ENCODE measurements at places on chromosomes 12 and 14.
A peak's percentile ranks its signal among the peaks of the same experiment; 100 is the strongest.

GRCh38 chr14:31690056-31690455, 128.9 kb downstream of the NUBPL start:
- no peak for DNase-seq

DNA sequence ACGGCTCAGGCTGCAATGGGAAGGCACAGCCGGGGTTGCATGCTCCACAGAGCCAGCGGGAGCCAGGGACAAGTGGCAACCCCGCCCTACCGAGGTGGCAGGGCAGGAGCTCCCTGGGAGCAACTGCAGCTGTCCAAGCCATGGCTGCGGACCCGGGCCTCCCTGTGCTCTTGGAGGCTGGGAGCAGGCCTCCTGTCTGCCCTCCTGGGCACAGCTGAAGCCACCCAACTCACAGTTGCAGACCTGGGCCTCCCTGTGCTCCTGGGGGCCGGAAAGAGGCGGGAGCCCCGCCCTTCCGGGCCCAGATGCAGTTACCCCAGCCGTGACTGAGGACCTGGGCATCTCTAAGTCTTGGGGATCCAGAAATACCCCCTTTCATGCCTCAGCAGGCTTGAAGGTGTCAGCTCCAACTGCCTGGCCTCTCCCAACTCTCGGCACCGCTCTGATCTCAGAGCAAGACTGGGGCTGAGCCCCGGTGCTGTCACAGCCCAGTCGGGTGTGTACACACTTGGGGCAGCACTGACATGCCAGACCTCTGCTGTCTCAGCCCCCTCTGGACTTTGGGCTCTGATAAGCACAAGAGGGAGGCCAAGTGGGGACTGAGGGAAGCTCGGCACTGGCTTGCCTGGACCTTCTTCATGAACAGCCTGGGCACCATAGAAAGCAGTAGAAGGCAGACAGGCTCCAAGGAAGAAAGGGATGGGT, 7.5 kb upstream of the RASSF9 start:
- no peak for DNase-seq

DNA sequence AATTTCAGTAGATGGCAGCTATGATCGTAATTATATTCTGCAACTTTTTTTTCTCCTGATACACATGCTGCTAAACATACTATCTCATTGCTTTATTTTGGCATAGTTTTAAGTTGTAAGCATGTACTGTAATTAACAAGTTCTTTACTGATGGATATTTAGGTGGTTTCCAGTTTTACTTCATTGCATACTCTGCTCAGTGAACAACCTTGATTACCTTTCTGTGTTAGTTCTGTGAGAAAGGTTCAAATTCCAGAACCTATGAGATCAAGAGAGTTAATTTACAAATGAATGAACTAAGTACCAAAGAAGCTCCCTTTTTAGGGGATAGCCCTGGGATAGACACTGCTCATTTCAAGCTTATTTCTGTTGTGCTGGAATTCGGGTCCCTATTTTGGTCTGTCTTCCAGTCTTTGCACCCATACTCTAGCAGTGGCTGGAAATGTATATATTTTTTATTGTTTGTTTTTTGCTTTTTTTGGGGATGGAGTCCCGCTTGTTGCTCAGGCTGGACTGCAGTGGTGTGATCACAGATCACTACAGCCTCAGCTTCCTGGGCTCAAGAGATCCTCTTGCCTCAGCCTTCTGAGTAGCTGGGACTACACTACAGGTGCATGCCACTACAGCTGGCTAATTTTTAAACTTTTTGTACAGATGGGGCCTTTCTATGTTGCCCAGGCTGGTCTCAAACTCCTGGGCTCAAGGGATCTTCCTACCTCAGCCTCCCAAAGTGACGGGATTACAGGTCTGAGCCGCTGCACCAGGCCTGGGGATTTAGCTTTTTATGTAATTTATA, 10.6 kb downstream of the PAPOLA start:
- no peak for DNase-seq

DNA sequence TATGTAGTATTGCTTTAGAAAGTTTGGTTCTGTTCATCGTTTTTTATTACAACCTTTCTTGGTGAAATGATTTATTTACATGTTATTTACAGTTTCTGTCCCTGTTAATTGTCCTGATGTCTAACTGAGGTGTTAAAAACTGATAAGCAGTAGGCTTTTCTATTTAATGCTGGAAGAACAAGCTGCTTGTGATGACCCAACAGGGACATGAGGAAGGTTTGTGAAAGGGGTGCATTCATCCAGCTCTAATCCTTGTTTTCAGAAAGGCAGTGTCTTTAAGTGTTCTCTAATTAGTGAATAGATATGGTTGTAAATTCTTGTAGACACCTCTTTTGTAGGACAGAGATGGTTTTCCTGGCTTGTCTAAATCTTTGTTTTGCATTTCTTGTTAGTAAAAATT, 191.4 kb downstream of the FOXA1 start:
- DNase-seq: no peak

DNA sequence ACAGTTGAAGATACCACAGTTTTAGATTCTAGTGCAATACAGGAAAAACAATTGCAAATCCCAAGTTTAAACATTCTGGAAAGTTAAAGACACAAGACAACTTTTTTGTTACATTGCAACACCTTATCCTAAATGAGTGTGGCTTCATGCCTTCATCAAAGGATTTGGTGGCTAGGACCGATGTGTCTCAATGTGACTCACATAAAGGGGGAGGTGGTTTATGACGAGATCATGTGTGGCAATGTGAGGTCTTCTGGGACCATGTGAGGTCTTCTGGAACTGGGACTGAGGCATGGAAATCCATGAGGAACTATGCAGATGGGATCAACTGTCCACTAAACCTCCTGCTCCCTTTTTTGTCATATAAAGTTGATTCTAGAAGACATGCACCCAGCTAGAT, 166.2 kb downstream of the PAX9 start:
- DNase-seq: no peak

DNA sequence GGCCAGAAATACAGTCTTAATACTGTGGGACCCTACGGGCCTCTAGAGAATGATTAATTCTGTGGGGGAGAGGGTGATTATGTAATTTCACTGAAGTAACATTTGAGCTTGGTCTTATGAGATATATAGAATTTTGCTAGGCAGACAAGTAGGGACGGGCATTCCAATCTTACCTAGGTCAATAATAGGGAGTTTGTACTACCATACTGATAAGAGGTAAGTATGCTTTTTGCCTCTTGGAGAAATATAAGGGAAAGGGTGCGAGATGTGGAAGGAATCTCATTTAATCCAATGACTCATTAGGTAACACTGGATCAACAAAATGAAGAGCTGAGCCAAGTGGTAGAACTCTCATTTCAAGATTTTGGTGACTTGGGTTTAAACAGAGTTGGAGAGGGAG, 5.2 kb downstream of the RAB5B start:
- DNase-seq: no peak

- DNase-seq: no peak
These were observed 404.5 kb downstream of the LRFN5 start for GRCh38 chr14:42011221-42011620.

GRCh38 chr14:92967346-92967926, 44.5 kb downstream of the CHGA start:
- DNase-seq: peak; percentile 56

DNA sequence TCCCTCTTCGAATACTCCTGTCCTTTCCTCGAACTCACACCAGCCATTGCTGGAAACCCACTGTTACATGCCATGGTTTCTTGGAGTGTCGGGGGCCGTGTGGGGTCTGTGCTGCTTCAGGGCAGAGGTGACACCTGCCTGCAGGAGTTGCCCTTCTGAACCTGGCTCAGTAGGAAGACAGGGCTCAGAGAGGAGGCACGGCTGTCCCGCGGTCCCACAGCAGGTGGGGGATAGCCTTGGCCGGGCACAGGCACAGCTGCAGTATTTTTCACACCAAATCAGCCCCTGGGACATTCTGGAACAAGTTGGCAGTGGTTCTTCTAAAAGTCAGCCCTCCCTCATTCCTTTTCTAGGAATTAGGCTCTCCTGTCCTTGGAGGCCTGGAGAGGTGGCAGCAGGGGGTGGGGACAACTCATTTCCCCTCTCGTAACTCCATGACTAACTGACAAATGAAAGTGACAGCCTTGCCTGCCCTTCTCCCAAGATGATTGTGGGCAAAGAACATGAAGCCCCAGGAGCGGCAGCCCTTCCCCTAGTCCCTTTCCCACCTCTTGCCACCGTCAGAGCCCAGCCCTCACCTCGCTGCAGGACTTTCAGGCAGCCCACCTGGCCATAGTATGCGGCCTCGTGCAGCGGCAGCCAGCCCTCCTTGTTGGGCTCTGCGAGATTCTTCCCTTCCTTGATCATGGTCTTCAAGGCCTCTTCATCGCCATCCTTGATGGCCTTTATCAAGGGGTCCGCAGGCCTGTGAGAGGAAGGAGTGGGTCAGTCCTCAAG, 22.4 kb downstream of the ASB2 start:
- no peak for DNase-seq

DNA sequence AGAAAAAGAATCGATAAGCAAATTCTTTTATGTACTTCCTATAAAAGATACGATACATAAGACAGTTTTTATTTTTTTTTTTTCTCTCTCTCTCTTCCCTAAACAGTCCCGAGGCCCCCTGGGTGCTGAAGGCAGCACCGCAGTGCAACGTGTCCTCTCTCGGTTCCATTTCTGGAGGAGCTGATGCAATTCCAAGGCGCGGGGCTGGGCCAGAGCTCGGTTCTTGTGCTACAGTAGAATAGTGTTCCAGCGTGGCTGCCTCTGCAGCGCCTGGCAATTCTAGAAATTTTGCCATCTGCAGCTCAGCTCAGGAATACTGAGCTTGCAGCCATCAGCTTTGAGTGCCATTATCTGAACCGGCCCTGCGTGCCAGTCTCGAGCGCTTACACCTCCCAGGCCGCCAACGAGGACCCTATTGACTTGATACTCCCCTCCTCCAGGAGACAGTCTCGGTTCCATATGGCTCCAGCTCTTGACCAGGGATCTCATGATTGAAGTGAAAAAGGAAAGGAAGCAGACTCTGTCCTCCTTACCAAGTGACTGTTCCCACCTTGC, 630 bp downstream of the ALDH1L2 start:
- peak; percentile 89 for DNase-seq

DNA sequence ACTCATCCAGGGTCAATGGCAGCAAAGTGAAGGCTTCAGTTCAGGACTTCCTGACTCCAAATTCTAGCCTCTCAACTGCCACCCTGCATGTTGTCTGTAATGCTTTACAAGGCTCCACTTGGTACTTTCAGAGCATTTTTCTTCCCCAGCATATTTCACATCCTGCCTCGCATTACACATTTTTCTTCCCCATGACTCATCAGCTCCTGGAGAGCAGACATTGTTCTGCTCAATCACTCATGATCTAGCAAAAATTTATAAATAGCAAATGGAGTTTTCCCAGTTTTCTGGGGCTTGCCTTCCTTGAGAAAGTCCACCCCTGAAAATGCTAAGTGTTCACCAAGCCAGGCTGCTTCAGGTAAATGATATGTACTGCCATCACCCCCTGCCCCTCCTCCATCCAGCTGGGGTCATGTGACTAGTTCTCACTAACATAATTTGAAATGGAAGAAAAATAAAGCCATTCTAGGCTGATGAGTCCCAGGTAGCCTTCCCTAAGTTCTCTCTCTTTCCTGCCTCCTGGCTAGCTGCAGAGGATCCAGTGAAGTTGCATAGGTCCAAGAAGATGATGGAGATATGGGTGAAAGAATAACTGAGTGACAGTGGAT, 69.4 kb downstream of the ARMH4 start:
- peak; percentile 95 for DNase-seq

DNA sequence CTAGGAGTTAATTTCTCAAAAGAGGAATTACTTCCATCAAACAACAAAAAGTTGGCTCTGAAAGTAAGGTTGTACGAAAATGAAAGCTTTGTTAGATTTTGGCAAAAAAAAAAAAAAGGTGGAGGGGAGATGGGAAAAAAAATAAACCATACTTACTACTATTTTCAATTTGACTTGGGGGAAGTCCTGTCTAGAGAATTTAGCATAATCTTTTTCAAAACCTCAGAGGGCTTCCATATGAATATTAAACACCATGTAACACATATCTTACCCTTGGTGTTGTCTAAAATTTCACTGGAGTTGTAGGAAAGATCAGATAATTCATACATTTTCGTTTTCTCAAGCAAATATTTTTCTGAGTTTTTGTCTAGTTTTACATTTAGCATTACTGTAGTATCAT, 17.5 kb downstream of the GRIP1 start:
- no peak for DNase-seq

DNA sequence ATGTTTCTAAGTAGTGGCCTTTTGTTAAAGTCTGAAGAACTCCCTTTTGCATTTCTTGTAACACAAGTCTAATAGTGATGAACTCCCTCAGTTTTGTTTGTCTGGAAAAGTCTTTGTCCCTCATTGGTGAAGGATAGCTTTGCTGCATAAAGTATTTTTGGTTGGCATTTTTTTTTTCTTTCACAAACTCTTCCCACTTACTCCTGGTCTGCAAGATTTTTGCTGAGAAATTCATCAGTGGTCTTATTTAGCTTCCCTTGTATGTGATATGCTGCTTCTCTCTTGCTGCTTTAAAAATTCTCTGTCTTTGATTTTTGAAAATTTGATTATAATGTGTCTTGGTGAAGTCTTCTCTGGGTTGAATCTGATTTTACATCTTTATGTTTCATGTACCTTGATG, 22.7 kb downstream of the TRMT5 start:
- DNase-seq: no peak

GRCh38 chr14:67933266-67933665, 113.7 kb downstream of the RAD51B start:
- no peak for DNase-seq

- DNase-seq: no peak
These were observed 41.7 kb downstream of the NUAK1 start for GRCh38 chr12:106097011-106097410.

- no peak for DNase-seq
These were observed 439 bp upstream of the TNFRSF1A start for GRCh38 chr12:6342140-6342889.

DNA sequence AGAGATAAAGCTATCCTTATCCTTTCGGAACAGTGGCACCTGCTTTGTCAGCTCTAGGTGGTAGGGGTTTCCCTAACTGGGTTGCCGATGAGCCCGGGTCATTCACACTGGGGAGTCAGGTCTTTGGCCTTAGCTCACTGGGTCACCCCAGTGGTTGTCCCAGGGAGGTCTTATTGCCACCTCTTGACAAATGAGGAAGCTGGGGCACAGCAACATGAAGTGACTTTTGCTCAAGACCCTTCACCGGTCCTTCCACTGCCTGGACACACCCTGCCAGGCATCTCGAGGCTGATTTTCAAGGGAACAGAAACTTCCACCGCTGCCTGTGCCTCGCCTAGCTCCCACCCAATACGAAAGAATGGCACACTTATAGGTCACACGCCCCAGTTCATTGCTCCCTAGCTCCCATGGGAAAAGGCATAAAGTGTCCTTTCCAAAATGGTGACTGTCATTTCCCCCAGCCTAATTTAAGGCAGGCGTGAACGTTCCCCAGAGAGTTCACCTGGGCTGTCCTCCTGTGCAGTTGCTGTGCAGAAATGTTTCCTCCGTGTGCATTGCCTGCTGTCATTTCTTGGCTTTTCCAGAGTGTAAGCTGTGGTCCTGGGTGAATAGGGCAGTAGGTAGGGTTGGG, 156.1 kb upstream of the CCND2 start:
- no peak for DNase-seq

GRCh38 chr12:58434726-58435125, 485.6 kb downstream of the LRIG3 start:
- DNase-seq: no peak

DNA sequence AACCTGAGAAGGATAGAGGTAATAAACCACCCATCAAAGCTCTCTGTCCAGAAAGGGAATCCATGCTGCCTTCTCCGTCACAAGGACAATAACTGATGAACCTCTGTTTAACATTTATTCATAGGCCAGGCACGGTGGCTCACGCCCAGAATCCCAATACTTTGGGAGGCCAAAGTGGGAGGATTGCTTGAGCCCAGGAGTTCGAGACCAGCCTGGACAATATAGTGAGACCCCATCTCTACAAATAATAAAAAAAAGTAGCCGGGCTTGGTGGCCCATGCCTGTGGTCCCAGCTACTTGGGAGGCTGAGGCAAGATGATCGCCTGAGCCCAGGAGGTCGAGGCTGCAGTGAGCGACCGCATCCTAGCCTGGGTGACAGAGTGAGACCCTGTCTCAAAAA, 7.1 kb upstream of the FOS start:
- no peak for DNase-seq

All from fibroblast of skin of right biceps (primary cell).